Skeletal muscle cell (primary cell): ENCODE measurements at places on chromosomes 13 and 19.

- no peak for DNase-seq
Observed at GRCh38 chr19:28948566-28948965, 264.4 kb downstream of the UQCRFS1 start.

DNA sequence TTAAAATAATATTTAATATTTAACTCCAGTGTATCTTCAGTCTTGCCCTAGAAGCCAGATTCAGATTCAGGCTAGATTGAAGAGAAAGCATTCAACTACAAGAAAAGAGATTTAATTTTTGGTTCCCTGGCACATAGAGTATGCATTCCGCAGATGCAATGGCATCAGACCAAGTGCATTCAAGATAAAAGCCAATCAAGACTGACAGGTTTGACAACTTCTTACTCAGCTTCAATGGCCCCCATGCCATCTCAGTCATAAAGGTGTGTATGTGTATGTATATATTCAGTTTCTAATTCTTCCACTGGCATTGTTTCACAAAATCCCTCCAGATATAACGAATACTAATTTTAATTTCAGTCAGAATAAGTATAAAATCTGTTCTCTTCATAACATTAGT lies 650.8 kb upstream of the GPC6 start:
- no peak for DNase-seq

GRCh38 chr13:25503856-25504255 lies 132.1 kb downstream of the ATP8A2 start:
- DNase-seq, result no peak

DNA sequence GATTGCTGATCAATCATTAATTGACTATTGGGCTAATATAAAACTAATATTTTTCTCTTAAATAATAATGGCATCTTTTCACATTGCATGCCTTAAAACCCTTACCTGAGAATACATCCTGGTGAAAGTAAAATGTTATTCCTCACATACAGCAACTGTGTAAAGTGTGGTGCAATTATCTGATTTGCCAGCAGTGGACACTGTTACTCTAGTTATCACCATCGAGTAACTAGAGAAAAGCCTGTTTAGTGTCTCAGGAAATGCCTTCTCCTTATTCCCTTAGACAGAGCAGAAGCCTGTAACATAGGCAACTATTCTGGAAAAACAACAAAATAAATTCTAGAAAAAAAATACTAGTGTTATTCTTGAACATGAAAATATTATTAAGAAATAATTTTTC lies 459.8 kb downstream of the FGF14 start:
- DNase-seq, result no peak

DNA sequence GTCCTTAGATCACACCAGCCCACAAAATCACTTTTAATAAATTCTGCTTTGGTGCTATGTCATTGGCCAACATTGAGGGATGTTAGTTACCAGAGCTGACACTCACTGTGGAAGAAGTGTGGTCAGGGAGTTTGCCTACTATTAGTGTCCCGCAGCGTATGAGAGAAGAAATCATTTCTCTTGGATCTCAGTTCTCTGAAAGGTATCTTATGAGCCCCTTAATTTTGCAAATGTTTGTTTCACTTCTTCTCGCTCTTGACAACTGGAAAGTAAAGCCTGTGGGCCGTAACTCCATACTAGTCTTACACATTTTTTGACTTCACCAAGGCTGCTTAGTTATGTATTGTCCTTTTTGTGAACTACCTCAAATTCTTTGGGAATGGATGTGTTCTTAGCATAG lies 80.9 kb downstream of the FLT1 start:
- no peak for DNase-seq

DNA sequence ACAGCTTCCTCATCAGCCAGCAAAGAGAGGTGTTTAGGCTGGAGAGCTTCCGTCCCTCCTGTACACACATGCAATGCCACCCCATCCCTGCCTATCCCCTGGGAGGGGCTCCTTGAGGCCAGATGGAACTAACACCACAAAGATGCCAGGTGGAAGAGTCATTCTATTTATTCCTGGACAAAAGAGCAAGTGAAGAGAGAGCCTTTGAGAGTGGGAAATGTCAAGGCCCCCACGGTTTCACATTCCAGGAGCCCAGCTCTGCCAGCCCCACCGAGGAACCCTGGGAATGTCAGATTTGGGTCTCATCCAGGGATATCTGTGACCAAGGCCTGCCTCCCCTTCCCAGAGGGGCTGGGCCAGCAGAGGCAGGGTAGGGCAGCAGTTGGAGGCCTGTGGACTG lies 30.8 kb upstream of the IGFL1 start:
- no peak for DNase-seq

- no peak for DNase-seq
Observed at GRCh38 chr13:113455384-113455783, 2.1 kb upstream of the ADPRHL1 start.

GRCh38 chr13:93674337-93674755 lies 447.7 kb downstream of the GPC6 start:
- DNase-seq, result no peak

- DNase-seq, result no peak
Observed at GRCh38 chr13:107482688-107483087, 732.6 kb downstream of the LIG4 start.

- DNase-seq, result no peak
Observed at GRCh38 chr13:51673165-51673564, 88.9 kb downstream of the WDFY2 start.

DNA sequence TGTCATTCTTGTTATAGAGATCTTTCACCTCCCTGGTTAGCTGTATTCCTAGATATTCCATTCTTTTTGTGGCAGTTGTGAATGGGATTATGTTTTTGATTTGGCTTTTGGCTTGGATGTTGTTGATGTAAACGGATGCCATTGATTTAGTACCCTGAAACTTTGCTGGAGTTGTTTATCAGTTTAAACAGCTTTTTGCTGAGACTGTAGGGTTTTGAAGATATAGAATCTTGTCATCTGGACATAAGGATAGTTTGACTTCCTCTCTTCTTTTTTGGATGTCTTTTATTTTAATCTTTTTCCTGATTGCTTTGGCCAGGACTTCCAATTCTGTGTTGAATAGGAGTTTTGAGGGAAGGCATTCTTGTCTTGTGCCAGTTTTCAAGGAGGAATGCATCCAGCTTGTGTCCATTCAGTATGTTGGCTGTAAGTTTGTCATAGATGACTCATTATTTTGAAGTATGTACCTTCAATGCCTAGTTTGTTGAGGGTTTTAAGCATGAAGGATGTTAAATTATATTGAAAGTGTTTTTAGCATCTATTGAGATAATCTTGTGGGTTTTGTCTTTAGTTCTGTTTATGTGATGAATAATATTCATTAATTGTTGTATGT lies 16.8 kb downstream of the ZNF431 start:
- peak; percentile 15 for DNase-seq

GRCh38 chr13:30705680-30706079 lies 29.7 kb upstream of the ALOX5AP start:
- no peak for DNase-seq

DNA sequence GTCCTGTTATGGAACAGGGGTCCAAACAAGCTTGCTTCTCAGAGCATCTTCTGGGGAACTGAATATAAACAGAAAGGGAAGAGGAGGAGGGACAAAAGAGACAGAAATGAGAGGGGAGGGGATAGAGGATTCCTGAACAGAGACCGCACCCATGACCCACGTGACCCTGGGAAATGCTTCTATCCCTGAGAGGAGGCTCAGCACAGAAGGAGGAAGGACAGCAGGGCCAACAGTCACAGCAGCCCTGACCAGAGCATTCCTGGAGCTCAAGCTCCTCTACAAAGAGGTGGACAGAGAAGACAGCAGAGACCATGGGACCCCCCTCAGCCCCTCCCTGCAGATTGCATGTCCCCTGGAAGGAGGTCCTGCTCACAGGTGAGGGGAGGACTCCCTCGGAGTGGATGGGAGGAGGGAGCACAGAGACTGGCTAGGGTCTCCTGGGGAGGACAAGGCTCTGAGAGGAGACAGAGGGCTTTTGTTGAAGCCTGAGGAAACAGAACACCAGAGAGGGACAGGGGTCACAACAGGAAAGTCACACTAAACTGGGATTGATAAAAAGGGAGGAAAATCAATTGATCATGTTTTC lies at the start of gene CEACAM6:
CEACAM6 (plus strand) TSS at position 203 of the 586 bp plus-strand sequence; CDS start at position 312, 109 bp downstream.
- DNase-seq, result no peak

DNA sequence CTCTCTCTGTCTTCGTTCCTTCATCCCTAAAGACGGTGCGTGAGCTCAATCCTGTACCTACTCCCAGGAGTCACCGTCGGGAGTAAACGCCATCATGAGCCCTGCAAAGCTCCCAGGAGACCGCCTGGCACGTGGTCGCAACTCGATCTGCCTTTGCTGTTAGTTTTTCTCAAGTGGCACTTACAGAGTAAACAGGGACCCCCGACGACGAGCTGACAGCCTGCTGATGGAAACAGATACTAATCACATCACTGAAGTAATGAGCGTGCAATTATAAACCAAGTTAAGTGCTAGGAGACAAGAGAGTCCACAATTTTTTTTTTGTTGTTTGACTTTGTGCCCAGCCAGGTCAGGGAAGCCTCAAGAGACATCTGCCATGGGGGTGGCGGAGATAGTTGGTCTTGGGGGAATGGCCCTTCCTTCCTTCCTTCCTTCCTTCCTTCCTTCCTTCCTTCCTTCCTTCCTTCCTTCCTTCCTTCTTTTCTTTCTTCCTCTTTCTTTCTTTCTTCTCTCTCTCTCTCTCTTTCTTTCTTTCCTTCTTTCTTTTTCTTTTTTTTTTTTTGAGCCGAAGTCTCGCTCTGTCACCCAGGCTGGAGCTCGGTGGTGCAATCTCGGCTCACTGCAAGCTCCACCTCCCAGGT lies 23.6 kb downstream of the CACNG6 start:
- no peak for DNase-seq

GRCh38 chr19:44732235-44733014 lies 16.1 kb upstream of the BCL3 start:
- DNase-seq, result no peak

GRCh38 chr19:46049597-46049996 lies 8.8 kb upstream of the IGFL4 start:
- DNase-seq, result no peak

- DNase-seq, result no peak
Observed at GRCh38 chr13:83295686-83296085, 586.6 kb downstream of the SLITRK1 start.

GRCh38 chr19:5326986-5327623 lies 13.5 kb downstream of the PTPRS start:
- DNase-seq, result no peak

- DNase-seq, result no peak
Observed at GRCh38 chr19:40144151-40144550, 47.1 kb upstream of the MAP3K10 start.

- no peak for DNase-seq
Observed at GRCh38 chr19:3365093-3365835, 1.1 kb upstream of the NFIC start.

DNA sequence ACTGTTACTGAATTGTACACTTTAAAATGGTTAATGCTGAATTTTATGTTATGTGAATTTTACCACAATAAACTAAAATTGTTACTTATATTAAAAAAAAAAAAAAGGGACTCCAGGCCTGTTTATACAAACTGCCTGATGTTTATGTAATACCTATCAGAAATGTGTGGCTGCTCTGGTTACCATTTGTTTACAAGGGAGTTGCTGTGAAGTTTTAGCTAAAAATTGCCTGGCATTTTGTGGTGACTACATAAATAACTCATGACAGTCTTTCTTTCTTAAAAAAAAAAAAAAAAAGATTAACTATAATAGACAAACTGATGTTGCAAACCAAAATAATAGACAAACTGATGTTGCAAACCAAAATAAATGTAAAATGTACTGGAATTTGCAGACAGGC lies 71.8 kb downstream of the CDADC1 start:
- no peak for DNase-seq

- no peak for DNase-seq
Observed at GRCh38 chr19:34181111-34181864, 9.0 kb downstream of the LSM14A start.

DNA sequence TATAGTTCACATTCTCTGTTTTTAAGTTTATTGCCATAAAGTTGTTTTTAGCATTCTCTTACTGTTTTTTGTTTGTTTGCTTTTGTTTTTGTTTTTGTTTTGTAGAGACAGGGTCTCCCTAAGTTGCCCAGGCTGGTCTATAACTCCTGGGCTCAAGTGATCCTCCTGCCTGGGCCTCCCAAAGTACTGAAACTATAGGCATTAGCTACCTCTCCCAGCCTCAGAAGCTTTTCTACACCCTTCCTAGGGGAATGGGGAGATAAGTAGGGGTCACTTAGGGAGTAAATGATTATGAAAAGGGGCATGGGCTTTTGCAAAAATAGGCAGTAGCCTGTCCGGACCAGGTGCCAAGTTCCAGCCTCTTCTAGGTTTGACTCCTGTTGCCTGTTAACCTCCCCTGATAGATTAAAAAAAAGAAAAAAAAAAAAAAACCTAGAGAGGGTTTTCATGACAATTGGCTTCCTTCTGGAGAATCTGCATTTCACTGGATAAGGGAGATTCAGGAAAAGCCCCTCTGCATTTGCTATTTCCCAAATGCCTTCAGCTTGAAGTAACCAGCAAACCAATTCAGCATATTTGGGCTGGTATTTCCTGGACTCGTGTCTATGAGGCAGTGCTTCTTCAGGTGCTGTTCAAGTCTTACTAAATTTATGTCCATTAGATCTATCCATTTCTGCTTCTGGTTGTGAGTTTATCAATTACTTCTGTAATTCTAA lies 216.8 kb downstream of the TM9SF2 start:
- DNase-seq, result no peak

DNA sequence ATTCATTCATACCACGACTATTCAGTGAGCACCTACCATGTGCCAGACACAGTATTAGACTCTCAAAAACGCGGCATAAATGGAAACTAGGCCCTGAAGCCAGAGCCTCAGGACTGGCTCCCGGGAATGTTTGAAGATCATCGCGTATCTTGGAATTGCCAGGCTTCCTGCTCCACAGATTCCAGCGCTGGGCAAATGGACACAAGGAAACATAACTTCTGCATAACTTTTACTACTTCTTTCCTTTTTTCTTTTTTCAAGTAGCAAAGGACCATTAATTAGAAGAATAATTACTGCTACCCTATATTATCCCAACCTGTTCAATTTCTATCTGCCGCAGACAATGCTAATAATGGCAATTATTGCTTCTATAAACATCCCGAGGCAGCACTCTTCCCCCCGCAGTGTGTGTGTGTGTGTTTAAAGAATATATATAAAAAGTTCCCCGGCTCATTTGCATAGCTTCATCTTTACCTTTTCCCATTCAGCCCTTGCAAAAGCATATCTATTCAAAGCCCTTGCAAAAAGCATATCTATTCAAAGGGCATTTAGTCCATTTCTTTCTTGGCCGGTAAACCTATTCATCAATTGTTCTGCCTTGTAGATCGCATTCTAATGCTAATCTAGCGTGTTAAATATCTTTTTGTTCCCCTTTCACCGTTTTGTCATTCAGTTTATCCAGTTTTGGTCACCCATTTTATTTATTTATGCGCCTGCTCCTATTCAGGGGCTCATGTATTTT lies 6.1 kb downstream of the SOX21 start:
- DNase-seq, result no peak

GRCh38 chr13:28000567-28000966 lies 12.1 kb upstream of the URAD start:
- DNase-seq, result no peak

DNA sequence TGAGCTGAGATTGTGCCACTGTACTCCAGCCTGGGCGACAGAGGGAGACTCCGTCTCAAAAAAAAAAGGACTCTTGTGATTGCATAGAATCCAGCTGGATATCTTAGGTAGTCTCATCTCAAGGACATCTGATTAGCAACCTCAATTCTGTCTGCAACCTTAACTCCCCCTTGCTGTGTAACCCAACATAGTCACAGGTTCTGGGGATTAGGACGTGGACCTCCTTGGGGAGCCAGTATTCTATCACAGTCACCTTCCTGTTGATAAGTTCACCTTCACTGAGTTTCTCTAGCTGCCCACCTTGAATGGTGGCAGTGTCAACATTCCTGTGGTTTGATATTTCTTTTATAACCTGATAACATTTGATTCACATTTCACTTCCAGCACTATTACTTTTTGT lies 27.2 kb downstream of the GPR18 start:
- DNase-seq, result no peak

- DNase-seq, result no peak
Observed at GRCh38 chr13:110593430-110594130, 21.8 kb upstream of the NAXD start.
